Hematopoietic multipotent progenitor cell treated with erythropoietin and hydrocortisone succinate and interleukin-3 and kit ligand, for 6 days (in vitro differentiated cells): ENCODE measurements at places on chromosomes 7 and 10.

GRCh38 chr10:132981173-132981555 lies 38.8 kb upstream of the CFAP46 start:
- DNase-seq, result no peak

DNA sequence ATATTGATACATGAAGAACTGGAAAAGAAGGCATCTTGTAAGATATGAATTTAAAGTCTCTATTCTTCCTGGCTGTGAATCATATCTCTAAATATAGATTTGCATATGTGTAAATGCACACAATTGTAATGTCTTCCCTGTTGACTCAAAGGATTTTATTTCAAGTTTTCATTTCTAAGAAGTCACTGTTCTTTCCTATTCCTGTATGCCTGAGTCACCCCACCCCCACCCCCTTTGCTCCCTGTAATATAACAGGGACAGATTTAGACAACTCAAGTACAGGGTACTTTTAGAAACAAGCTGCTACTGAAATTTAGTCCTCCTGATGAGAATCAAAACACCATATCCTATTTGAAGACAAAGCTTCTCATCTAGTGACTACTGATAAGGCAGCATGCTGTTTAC lies 43.0 kb upstream of the HECTD2 start:
- no peak for DNase-seq

GRCh38 chr10:21364196-21365114 lies 161.0 kb downstream of the SKIDA1 start:
- DNase-seq, result no peak

DNA sequence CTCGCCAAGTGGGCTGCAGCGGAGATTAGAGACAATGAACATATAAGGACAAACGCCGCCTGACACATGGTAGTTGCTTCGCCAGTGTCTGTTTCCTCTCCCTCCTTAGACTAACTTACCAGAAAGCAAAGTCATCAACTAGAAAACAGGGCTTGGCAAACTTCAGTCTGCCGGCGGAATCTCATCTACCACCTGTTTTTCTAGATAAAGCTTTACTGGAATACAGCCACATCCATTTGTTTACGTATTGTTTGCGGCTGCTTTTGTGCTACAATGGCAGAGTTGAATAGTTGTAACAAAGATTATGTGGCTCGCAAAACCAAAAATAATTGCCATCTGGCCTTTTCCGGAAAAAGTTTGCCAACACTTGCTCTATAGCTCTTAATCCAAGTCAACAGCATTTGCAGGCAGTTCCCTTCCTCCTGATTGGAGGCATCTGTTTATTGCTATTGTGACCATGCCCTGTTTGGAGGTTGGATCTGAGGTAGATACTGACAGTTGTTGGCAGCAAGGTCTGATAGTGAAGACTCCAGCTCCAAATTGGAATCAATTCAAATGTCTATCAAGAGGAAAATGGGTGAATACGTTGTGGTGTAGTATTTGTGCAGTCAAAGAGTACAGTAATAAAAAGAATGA lies 260.6 kb downstream of the POU6F2 start:
- DNase-seq, result no peak

- DNase-seq, result no peak
Measured at GRCh38 chr7:31893365-31893764, 176.8 kb downstream of the PDE1C start.

GRCh38 chr10:49653273-49653929 lies 26.1 kb upstream of the C10orf53 start:
- DNase-seq, result no peak

DNA sequence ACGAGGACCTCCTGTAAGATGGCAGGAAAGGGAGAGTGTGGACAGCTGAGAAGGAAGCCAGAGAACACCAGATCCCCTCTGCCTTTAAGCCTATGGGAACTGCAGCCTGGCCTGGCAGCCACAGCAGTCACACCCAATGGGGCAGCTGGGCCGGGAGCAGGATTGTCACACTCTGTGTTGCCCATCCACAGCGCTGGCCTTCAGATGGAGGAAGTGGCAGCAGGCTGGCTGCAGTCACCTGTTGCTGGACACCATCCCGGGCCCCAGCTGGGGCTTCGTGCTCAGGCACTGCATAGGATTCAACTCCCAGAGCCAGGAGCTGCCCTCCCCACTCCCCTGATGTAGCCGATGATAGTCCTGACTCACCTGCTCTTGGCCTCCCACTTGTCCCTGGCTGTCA lies 114.4 kb downstream of the COL13A1 start:
- DNase-seq, result no peak

DNA sequence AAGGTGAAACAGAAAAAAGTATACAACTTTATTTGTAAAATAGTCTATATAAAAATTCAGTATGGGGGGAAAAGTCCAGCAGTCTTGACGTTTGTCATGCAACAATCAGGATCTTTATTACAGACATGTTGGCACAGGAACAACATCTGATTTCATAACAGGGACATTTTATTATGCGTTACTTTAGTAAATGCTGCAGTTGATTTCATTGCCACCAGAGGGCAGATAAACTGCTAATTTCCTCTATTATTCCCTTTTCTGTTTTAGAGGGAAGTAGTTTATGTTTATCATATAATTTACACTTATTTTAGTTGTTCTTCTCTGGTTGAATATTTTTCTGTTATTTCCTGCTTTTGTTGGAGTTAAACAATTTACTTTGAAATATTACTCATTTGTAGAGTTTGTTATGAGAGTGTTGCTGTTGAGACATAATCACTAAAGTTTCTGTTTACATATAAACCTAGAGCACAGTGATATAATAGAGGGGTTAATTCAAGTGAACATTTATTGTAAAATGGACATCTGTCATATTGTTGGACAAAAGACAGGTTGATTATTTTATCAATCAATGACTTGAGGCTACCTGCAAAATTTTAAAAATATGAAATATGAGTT lies 3.3 kb downstream of the PLXDC2 start:
- peak; percentile 86 for DNase-seq

DNA sequence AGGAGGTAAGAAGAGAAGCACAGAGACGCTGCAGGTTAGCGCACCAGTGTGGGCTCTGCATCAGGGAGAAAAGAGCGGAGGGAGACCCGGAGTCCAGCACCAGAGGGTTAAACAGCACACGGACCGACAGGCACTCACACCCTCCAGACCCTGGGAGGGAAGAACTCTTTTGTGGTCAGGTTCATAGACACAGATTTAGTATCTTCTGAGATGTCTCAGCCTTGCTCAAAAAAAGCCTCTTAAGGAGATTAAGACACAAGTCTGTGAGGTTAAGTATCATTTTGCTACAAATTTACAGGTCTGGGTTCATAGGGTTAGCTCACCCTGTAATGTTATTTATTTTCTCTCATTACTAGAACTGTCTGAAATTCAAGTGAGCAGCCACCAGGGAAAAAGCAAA lies 16.8 kb upstream of the NDST2 start:
- no peak for DNase-seq

- DNase-seq, result no peak
Measured at GRCh38 chr7:115058726-115059125, 136.8 kb downstream of the MDFIC start.

GRCh38 chr10:122159141-122159970 lies 111.7 kb upstream of the BTBD16 start:
- no peak for DNase-seq

DNA sequence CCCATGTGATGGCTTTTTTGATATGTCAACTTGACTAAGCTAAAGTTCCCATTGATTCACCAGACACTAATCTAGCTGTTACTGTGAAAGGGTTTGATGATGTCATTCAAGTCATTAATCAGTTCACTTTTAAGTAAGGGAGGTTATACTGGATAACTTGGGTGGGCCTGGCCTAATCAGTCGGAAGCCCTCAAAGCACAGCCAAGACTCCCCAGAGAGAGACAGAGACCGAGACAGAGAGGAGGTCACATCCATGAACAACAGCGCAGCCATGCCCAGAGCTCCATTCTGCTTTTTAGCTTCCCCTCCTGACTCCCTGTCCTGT lies 103.4 kb downstream of the TRIL start:
- DNase-seq, result no peak

DNA sequence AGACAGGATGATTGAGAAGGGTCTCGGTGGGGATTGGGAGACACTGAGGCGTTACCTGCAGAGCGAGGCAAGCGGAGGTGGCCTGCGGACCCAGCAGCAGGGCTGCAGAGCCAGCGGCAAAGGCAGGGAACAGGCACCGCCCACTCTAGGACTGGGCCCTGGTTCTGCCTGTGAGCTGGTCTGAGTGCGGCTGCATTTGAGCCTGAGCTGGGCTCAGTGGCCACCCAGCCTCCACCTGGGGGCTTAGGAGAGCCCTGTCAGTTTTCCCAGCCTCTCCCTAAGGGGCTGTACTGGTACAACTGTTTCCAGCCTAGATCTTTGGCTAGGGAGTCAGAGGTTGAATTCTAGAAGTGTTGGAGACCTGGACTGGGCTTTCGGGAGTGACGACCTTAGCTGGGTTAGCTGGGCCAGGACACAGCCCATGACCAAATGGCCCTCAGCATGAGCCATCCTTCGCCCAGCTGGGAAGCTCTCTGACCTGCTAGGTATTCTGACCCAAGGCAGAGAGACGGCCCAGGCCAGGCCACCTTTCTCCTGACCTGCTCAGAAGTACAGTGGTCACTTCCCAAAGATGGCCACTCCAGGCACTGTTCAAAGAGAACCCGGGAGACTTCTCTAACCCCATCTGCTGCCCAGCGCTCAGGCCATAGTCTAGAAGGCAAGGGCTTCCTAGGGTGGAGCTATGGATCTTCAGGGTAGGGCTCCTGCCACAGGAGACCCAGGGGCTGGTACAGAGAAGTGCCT lies 64.9 kb downstream of the PAX2 start:
- no peak for DNase-seq

- DNase-seq, result no peak
Measured at GRCh38 chr7:12783421-12784095, 96.1 kb downstream of the ARL4A start.

DNA sequence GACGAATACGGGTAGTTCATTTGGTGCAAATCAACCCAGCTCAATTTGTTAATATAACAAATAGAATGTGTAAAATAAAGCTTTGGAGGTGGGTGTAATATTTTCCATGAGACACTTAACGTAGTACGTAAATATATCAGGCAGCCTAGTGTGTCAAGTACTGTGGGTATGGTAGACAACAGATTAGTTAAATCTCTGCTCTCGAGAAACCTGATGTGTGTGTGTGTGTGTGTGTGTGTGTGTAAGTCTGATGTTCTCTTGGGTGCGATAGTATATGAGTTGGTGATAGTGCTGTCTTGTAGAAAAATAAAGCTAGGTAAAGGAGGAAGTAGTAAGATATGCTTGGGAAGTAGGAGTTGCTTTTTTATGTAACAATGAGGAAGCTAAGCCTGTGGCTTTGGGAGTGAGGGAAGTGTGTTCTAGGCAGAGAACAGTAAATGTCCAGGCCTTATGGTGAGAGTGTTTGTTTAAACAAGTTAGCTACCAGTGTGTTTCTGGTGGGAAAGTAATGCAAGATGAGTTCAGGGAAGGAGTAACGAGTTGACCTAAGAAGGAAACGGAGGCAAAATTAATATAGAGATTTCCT lies 26.1 kb downstream of the WAC start:
- no peak for DNase-seq

GRCh38 chr7:100173806-100174495 lies 3.2 kb downstream of the GPC2 start:
- no peak for DNase-seq

GRCh38 chr10:108250936-108251620 lies 1086.6 kb upstream of the SORCS1 start:
- DNase-seq, result peak; percentile 57

GRCh38 chr10:128373071-128373749 lies 247.0 kb upstream of the MKI67 start:
- DNase-seq, result no peak

- peak; percentile 82 for DNase-seq
Measured at GRCh38 chr7:93147363-93147762, 822 bp downstream of the SAMD9L start.

DNA sequence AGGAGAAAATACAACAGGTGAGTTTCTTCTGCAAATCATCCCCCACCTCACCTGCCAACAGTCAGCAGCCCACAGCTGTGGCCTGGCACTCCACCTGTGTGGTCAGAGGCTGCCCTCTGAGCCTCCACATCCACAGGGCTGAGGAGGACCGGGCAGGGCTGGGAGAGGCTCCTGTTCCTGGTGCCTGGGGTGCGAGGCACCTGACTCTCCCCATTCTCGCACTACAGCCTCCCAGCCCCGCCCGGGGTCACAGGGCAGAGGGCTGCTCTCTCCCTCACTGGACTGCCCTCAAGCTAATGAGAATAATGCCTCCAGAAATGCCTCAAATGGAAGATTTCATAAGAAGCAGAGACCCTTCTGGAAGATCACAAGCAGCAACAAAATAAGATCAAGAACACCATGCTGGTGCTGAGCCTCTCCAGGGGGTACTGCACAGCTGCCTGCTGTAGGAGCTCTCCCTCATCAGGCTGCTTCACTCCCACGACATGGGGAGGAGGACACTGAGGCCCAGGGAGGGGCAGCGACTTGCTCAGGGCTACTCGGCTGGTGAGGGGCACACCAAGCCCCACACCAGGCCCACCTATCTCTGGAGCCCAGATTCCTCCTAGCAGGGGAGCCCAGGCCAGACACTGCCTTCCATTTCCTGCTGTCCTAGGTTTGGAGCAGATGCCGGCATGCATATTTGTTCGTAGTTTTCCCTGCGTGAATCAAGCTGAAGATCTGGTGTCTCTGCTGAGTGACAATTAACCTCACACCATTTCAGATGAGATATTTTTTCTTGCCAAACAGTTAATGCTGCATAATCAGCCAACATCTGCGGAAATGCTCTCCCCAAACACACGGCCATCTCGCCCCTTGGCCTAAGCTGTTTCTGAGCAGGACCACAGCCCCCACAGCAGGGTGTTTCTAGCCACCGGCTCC lies 76.5 kb downstream of the FAM53B start:
- DNase-seq, result no peak

GRCh38 chr10:1184541-1185430 lies 128.6 kb downstream of the WDR37 start:
- DNase-seq, result peak; percentile 5

DNA sequence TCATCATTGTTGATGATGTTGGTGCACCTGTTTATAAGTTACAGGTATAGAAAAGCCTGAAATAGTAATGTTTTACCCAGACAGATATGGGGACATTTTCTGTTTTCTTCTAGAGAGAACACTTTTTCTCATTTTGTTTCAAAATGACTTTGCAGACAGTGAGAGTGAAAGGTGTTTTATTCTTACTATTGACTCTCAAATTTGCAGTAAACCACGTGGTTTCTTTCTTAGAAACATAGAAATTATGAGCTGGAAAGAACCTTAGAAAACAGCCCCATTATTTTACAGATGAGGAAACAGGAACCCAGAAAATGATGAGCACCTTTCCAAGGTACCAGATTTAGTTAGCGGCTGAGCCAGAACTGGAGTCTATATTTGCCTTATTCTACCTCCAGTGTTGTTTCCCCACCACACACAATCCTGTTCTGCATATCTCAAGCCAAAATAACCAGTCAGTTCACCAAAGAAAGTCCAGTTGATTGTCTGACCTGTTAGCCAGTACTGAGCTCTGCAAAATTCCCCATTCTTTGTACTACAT lies 138.9 kb upstream of the AHR start:
- no peak for DNase-seq

GRCh38 chr10:98328163-98328562 lies 60.2 kb upstream of the LOXL4 start:
- DNase-seq, result no peak
